ENCODE measurements at places on chromosomes 3 and 15.

- DNase-seq, result no peak
These were observed 195.0 kb downstream of the RBMS3 start for GRCh38 chr3:29475854-29476253.

DNA sequence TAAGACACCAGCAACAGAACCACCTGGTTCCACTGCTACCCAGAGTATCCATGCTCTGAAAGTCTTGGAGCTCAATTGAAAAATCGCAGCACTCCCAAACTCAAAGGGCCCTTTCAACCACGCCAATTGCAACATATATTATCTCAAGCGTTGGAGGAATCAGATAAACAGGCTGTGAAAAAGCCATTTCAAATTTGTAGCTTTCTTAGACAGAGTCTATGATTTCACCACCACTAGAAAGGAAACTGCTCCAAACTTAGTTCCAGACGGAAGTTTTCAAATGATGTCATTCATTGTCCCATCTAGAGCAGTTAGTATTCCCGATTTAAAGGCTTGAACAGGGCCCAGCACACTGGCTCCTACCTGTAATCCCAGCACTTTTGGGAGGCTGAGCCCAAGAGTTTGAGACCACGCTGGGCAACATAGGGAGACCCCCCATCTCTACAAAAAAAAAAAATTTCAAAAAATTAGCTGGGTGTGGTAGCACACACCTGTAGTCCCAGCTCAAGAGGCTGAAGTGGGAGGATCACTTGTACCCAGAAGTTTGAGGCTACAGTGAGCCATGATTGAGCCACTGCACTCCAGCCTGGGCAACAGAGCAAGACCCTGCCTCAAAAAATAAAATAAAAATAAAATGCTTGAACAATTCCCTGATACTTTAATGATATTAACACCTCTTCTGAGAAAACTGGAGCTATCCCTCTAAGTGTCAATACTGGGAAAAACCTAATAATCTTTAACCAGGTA, 16.8 kb downstream of the TNIK start:
- no peak for DNase-seq

- DNase-seq, result no peak
These were observed 185.2 kb downstream of the TBC1D2B start for GRCh38 chr15:77892335-77892734.

DNA sequence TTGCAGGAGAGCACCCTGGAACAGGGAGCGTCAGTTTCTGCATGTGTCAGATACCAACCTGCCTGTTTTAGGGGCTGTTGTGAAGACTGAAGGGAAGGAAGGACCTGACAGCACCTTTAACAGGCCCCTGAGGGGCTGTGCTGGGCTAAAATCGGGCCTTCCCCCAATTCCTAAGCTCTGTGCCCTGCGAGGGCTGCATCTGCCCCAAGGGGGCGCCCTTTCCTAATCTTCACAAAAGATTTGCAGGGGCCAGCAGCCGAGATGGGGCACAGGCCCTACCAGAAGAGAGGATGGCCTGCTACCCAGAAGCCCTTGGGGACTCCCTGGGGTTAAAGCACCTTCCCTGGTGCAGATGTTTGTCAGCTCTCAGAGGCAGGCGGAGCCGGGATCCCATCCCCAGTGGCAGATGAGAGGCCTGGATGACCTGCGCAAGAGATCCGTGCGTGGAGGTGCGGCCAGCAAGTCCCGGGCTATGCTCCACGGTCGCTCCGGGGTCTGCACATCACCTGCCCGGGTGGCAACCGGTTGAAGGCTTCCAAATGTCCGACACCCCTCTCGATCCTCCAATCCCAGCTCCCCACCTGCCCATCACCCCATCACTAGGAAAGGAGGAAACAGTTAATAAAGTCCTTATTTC, 53.6 kb downstream of the RHCG start:
- DNase-seq, result peak; percentile 8

DNA sequence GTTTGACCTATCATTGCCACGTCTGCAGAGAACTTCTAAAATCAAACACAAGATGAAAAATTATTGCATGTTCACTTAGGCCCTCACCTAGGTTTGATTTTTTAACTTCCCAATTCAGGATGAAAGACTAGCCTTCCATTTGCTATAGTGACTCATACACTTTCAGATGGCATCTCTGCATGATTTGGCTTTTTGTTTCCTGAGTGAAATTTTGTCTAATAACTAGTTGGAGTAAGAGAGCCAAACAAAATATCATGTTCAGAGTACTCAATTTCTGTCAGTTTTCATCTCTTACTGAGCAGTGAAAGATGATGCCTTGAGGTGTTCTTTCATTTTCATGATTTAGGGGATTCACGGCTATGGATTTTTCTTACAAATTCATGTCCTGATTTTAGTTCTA, 122.9 kb downstream of the NSUN3 start:
- no peak for DNase-seq

DNA sequence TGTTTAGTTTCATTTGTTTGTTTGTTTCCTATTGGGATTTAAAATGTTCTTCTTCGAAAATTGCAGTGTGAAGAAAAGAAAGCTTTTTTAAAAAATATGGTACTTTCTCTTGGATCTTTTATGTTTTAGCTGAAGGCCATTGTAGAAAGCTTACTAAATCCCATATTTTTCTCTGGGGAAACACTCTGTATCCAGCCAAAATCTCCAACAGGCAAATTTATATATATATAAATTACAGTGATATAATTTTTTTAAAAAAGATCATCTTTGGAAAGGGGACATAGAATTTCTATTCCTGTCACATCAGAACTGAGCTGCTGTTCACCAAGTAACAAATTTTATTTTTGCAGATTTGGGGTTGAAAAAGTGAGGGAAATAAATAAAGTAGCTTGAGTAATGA, 19.6 kb upstream of the EPHA3 start:
- no peak for DNase-seq

GRCh38 chr3:25266677-25267076, 161.4 kb upstream of the RARB start:
- no peak for DNase-seq

DNA sequence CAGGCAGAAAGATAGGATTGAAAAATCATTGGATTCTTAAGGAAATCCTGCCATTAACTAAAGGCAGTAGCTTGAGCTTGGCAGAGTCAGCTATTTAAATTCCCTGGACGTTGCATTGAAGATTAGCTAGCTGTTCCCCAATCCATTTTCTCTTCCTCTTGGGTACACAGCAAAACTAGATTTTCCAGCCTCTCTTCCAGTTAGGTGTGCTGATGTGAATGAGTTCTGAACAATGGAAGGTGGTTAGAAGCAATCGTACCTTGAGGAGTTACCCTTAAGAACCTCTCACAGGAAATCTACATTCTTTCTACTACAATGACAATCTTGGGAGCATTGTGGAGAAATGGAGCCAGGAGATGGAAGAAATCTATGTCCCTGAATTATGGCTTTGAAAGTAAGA, 383.2 kb upstream of the TBL1XR1 start:
- DNase-seq, result no peak

GRCh38 chr3:186152889-186153292, 44.0 kb upstream of the ETV5 start:
- no peak for DNase-seq

- no peak for DNase-seq
These were observed 2.9 kb downstream of the SLC12A6 start for GRCh38 chr15:34334672-34335071.

DNA sequence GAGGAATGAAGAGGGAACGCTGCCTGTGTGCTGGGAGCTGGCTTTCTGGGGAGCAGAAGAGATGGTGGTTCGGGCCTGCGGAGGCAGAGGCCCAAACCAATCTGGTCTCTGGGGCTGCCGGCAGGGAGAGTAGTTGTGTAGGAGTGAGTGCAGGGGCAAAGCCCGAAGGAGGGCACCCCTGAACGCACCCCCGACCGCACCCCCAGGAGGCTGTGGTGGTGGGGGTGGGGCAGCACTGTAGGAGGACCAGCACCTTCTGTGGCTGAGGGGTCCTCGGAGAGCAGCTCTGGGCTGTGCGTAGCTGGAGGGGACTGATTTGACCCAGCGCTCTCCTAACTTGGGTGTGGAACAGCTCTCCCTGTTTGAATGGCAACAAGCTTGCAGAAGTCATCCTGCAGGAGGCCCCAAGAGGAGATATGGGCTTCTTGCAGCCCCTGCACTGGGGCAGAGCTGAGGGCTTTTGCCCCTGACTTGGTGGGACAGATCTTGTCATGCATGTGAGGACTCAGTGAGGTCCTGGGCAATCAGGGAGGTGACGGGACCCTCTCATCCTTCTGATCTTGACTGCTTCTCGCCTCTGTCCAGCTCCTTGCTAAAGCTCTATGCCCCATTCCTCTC, 26.1 kb downstream of the C15orf39 start:
- no peak for DNase-seq

DNA sequence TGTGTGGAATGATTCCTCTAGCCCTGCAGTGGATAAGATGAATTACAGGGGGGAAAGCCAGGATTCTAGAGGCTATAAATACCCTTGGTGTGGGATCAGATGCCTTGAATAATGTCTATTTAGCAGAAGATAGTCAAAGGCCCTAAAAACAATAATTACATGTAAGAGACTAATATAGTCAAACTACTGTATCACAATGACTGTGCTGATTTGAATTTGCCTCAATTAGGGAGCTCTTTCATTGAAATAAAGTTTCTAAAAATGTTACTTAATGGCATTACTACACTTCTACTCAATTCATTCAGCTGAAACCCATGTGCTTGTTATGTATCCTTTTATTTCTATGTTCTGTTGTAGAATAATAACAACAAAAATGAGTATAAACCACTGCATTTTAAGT, 915.6 kb downstream of the TUSC7 start:
- DNase-seq, result no peak

DNA sequence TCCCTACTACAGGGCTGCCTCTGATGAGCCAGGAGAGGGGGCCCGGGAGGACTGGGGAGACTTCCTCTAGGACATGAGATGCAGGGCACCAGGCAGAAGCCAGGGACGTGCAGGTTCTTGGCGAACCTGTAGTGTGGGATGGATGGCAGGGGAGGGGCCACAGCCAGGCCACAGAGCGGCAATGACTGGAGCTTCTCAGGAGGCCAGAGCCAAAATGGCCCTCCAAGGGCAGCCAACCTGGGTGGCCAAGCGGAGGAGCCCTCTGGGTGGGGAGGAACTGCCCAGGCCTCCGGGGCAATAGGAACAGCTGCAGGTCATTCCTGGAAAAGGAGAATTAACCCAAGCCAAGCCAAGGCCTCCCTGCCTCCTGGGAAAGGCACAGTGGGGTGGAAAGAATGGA, 224.5 kb downstream of the XXYLT1 start:
- no peak for DNase-seq

GRCh38 chr3:82133070-82133606, 371.7 kb upstream of the GBE1 start:
- no peak for DNase-seq

DNA sequence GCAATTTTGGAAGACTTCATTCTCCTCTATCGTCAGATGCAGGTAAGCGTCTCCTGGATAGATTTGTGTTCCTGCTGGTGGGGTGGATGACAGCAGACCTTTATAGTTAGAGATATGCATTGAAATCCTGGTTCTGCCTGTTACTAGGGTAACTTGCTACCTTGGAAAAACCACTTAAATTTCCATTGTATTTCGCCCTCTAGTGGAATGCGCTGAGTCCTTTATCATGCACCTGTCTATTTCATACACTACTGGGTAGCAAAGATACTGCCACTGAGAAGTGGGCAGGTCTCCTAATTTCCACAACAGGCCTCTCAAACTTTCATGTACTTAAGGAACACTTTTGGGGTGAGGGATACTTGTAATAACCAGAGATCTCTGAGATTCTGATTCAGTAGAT, 209.5 kb upstream of the SUCLG2 start:
- no peak for DNase-seq

DNA sequence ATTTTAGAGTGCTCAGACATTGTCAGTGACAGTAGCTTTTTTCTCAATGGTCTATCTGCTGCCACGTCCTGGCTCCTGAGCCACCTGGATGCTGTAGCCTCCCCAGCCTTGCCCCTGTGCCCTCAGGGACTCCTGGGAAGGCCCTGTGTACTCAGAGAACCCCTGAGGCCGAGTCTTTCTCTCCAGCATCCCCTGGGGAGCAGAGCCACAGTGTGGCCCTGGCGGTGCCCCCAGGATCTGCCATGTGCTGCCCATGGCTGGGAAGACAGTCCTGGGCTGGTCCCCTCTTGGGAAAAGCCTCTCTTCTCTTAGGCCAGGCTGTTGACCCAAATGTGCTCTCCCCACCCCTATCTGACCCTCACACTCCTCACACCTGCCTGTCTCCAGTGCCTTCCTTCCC, 5.0 kb downstream of the MYD88 start:
- DNase-seq, result no peak

GRCh38 chr3:187718802-187719201, 16.4 kb upstream of the RTP2 start:
- DNase-seq, result no peak

DNA sequence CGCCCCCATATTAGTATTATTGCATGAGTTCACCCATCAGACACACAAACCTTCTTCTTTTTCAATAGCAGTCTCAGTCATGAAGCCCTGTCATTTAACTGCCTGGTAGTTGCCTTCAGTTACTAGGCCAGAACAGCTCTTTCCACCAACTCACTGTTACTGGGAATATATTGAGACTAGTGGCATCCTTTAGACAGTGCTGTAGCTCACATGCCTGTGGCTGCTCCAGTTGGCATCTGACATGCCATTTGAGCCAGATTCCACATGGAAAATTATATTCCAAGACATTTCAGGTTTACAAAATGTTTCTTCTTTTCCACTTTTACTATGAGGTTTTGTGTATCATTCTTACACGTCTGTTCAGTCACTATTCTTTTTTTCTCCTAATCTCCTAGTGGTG, 146.1 kb downstream of the GHSR start:
- DNase-seq, result no peak

DNA sequence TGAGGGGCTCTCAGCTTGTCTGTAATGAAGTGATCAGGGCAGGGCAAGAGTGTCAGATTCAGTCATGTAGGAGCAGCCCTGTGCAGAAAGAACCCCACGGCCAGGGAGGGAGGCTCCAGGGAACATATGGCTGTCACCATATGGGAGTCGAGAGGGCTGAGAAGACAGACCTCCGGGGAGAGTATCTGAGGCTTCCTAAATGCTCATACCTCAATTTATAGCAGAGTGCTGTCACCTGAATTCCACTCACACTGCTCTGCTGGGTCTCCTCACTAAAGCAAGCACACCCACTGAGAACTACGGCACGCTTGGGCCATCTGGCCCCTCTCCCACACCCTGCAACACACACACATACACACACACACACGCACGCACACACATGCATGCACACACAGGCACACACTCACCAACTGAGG, 92.3 kb upstream of the TJP1 start:
- DNase-seq, result no peak

- DNase-seq, result no peak
These were observed 924.3 kb upstream of the GBE1 start for GRCh38 chr3:82685761-82686160.

DNA sequence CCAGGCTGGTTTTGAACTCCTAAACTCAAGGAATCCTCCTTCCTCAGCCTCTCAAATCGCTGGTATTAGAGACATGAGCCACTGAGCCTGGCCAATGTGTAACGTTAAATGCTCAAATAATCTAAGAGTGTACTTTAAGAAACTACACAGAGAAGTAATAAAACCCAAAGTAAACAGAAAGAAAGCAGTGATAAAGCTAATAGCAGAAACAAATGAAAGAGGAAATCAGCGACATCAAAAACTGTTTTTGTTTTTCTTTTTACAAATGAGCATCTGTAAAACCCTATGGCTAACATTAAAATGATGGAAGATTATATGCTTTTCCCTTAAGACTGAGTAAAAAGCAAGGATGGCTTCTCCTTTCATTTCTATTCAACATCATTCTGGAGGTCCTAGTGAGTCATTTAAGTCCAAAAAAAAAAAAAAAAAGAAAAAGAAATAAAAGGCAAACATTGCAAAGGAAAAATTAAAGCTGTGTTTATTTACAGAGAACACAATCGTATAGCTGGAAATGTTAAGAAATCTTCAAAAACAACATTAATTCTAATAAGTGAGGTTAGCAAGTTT, 36.8 kb upstream of the FNDC3B start:
- no peak for DNase-seq
